ENCODE measurements at places on chromosomes 2 and 18. TPM values are rescaled to one million over a fixed set of nuclear protein-coding genes. Genes with fewer than 3 reads are reported as not detected.

GRCh38 chr2:203951366-203951902 lies 14.9 kb downstream of the ICOS start:
- no peak overlapping the region for H3K4me3 ChIP-seq
- H3K4me1 ChIP-seq, result peaks cover 2% of the 10 kb centered on the region
- H3K36me3 ChIP-seq, result no peaks in the 10 kb centered on the region
- no peak overlapping the region for H3K27ac ChIP-seq

Gene TTC39C
- 13.4 TPM for total RNA-seq

- DNase-seq, result no peak
- no peak overlapping the region for H3K27ac ChIP-seq
- H3K4me1 ChIP-seq, result no peaks in the 10 kb centered on the region
- H3K4me3 ChIP-seq, result no peak overlapping the region
Observed at GRCh38 chr18:79322441-79322840, 73.3 kb upstream of the NFATC1 start.

DNA sequence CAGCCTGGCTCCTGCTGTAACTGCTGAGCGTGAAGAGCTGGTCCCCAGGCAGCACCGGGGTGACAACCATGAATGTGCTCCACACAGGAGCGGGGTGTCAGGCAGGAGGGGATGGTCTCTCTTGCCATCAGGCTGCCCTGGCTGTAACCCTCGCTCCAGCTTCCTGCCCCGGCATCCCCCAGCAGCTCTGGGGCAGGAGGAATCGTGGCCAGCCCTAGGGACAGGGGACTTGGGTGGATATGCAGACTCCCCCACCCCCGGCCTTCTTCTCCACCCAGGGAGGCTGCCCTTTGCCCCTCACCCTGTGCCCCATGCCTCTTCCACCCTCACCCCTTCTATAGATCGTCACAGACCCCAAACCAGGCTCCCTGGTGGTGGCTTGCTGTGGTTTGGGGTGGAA lies 69.4 kb upstream of the SMAD7 start:
- no peak overlapping the region for H3K27ac ChIP-seq
- no peak overlapping the region for H3K4me3 ChIP-seq
- DNase-seq, result no peak
- H3K27me3 ChIP-seq, result no peaks in the 10 kb centered on the region
- no peaks in the 10 kb centered on the region for H3K36me3 ChIP-seq

Gene EMX1
- not detected for total RNA-seq

DNA sequence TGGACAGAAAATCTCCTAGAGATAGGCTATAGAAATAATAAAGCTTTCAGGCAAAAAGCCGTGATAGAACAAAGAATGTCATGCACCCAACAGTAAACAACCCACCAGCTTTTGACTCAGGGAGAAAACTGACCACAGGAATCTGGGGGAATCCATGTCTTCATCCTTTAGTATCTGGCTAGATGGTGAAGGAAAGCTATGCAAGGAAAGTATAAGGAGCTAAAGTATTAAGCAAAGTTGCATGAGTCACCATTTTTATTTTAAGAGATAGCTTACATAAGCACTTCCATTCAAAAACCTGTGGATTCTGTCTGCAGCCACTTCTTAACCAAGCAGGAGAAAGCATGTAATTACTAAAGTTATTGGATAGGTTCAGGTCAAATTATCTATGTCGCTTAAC lies 363.8 kb downstream of the LRP1B start:
- no peaks in the 10 kb centered on the region for H3K27me3 ChIP-seq
- no peak overlapping the region for H3K27ac ChIP-seq
- no peak overlapping the region for H3K4me3 ChIP-seq
- no peak for DNase-seq
- H3K4me1 ChIP-seq, result no peaks in the 10 kb centered on the region
- H3K36me3 ChIP-seq, result no peaks in the 10 kb centered on the region

DNA sequence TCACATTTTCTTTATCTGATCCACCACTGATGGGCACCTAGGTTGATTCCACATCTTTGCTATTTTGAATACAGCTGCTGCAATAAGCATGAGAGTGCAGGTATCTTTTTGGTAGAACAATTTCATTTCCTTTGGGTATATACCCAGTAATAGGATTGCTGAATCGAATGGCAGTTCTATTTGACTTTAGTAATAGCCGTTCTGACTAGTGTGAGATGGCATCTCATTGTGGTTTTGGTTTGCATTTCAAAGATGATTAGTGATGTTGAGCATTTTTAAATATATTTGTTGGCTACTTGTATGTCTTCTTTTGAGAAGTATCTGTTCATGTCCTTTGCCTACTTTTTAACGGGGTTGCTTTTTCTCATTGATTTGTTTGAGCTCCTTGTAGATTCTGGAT lies 72.3 kb downstream of the CCDC138 start:
- H3K27ac ChIP-seq, result no peak overlapping the region
- no peak overlapping the region for H3K4me3 ChIP-seq
- no peaks in the 10 kb centered on the region for H3K36me3 ChIP-seq

GRCh38 chr2:37316181-37316580 lies 8.5 kb downstream of the PRKD3 start:
- H3K36me3 ChIP-seq, result no peaks in the 10 kb centered on the region
- peaks cover 8% of the 10 kb centered on the region for H3K4me1 ChIP-seq
- DNase-seq, result no peak

DNA sequence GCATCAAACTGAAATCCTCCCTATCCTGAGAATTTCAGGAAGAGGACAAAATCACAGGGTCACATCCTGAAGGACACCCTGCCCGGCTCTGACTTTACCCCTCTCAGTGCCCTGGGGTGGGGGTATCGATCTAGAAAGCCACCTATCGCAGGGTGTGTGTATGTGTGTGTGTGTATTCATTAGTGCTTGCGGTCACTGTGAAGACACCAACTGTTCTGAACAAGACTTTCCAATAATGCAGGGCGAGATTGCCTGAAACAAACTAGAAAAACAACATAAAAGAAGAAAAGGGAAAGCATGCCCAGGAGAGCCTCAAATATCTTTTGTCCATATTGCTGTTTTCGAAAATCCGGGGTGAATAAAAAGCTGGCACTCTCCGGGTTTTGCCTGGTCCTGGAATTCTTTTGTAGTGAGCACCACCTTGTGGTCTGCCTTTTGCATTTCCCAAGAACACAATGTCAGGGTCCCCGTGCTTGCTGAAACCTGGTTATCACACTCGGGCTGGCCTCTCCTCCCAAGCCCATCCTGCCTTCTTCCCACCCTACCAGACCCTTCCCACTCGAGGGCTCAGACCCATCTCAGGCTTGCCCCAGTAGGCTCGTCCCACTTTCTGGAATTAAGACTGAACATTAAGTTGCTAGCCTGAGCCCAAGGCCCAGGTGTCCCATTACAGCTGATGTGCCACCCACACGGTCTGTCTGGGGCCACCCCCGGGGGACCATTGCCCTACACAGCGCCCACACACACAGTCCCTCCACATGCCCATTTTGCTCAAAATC lies 25.0 kb upstream of the COPS8 start:
- H3K27me3 ChIP-seq, result no peaks in the 10 kb centered on the region
- DNase-seq, result no peak
- no peak overlapping the region for H3K27ac ChIP-seq
- no peak overlapping the region for H3K4me3 ChIP-seq
- H3K36me3 ChIP-seq, result no peaks in the 10 kb centered on the region

Gene SAG
- not detected for total RNA-seq

Gene NEU2
- total RNA-seq, result not detected

Gene RAB17
- 4.5 TPM for total RNA-seq
